ENCODE measurements at places on chromosomes 7 and 10.

GRCh38 chr10:9076066-9076465 is 1021.6 kb downstream of the GATA3 start:
- DNase-seq = no peak

DNA sequence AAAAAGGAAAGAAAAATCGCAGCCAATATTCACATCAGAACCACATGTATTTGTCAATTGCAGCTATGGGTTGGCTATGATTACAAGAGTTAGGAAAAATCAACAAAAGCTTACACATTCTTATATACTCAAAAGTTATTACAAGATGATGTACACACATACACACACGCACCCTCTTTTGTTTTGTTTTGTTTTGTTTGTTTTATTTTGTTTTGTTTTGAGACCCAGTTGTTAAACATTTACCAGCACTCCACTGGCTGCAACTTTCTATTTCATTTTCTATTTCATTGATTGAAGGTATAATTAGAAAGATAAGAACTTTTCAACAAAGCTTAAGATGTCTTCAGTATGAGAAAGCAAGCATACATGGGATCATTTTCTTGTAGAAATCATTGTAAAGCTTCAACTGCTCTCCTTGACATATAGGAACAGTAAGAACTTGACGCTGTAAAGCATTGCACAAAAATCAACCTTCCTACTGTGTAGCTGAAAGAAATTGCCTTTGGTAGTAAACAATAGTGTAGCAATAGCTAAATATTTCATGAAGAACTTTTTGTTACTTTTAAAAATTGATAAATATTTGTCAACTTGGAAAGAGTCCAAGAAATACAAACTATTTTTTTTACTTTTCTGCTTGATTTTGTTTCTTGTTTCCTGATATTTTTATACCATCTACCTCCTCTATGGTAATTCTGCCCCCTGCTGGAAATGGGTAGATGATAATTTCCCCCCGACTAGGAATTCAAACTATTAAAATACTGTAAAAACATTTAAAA is 205.9 kb downstream of the MBL2 start:
- DNase-seq = no peak

GRCh38 chr10:30847199-30847598 is 184.5 kb downstream of the ZNF438 start:
- DNase-seq = no peak

- DNase-seq = no peak
These were observed 53.6 kb upstream of the CHCHD3 start for GRCh38 chr7:133135451-133135850.

- no peak for DNase-seq
These were observed 293.9 kb downstream of the TNS3 start for GRCh38 chr7:47288060-47288459.

DNA sequence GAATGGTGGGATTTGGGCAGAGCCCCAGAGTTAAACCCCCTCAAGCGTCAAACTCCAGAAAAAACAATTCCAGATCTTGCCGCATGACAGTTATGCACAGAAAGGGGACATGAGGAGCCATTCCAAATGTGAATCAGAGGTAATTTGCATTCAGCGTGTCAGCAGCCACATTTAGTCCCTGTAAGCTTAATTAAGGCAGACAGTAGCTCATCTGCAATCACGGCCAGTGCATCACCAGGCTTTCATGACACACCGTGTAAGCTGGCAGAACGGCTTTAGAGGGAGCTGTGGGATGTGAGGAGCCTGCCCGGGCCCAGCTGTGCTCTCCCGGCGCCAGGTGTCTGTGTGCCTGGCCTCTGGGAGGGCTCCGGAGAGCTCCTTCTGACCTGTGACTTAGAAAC is 18.7 kb upstream of the PRKAG2 start:
- DNase-seq = no peak

DNA sequence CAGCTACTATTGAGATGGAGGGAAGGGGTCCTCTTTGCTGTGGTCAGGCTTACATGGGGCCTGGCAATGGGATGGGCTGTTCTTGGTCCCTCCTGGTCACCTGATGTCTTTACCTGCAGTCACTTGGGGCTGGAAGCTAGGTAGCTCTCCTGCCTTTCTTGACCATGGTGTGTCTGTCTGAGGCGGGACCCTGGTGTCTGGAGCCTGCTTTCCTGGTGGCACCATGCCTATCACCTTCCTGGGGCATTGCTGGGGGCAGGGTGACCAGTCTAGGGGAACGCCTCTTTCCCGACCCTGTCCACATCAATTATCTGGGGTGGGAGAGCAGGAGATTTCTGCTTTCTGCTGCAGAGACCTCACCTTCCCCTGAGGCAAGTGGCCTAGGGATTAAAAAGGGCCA is 55.6 kb downstream of the ARHGAP22 start:
- DNase-seq = no peak

DNA sequence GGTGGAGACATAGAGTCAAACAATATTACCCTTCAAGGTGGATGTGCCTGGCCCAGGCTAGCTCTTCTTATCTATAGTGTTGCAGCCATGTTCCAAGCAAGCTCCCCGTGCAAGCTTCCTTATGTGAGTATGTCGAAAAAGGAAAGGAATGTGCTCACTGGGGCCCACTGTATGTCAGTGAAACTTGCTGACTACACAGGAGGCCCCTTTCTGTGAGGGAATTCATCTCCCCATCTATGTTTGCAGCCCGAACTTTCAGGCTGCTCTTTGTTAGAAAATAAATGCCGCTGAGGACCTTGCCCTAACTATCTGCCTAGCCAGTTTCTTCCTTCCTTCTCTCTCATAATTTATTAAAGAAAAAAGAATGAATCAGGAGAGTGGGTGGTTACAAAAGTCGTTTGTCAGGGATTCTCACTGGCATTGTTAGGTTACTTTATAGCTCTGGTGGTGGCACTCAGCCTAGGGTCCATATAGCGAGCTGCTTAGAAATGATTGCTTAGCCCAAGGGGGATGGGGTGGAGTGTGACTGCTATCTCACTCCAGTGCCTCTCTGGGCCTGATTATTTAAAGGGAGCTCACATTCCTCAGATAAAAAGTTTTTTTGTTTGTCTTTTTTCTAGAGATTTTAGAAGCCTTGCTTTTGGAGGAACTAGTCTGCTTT is 302.1 kb downstream of the ABCA13 start:
- no peak for DNase-seq

DNA sequence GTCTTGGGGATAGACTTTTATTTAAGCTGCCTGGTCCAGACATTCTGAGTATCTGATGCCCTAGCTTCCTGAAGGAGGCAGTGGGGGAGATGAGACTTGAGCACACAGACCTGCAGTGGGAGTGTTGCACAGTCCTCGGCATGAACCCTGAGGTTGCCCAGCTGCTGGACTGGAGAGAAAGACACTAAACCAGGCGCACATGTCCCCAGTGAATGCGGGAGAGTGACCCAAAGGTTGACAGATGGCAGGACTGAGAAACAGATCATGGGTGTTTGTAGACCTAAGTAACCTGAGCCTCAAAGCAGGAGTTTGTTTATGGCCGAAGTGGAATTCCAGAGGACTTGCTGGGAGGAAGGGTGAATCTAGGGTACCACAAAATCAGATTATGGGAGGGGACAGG is 15.7 kb upstream of the MSRB2 start:
- no peak for DNase-seq

GRCh38 chr7:140342727-140343514 is 55.4 kb downstream of the SLC37A3 start:
- DNase-seq = no peak

DNA sequence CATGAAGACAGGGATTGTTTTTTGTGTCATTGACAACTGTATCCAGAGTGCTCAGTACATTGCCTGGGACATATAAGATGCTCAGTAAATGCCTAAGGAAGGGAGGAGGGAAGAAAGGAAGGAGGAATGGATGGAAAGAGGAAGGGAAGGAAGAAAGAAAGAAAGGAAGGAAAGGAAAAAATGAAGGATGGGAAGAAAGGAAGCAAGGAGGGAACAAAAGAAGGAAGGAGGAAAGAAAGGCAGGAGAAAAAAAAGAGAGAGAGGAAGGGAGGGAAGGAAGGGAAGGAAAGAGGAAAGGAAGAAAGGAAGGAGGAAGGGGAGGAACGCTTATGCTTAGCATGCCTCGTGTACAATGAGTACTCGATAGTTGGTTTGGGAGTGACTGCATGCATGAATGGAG is 514.7 kb downstream of the RPS24 start:
- DNase-seq = no peak

DNA sequence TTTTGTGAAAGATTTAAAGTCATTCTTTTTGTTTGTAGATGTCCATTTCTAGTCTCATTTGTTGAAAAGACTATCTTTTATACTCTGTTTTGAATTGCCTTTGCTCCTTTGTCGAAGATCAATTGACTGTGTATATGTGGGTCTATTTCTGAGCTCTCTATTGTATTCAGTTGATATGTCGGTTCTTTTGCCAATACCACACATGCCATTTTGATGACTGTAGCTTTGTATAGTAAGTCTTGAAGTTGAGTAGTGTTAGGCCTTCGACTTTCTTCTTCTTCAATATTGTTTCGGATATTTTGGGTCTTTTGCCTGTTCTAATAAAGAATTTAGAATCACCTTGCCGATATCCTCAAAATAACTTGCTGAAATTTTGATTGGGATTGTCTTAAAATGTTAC is 104.5 kb downstream of the CCSER2 start:
- DNase-seq = no peak

DNA sequence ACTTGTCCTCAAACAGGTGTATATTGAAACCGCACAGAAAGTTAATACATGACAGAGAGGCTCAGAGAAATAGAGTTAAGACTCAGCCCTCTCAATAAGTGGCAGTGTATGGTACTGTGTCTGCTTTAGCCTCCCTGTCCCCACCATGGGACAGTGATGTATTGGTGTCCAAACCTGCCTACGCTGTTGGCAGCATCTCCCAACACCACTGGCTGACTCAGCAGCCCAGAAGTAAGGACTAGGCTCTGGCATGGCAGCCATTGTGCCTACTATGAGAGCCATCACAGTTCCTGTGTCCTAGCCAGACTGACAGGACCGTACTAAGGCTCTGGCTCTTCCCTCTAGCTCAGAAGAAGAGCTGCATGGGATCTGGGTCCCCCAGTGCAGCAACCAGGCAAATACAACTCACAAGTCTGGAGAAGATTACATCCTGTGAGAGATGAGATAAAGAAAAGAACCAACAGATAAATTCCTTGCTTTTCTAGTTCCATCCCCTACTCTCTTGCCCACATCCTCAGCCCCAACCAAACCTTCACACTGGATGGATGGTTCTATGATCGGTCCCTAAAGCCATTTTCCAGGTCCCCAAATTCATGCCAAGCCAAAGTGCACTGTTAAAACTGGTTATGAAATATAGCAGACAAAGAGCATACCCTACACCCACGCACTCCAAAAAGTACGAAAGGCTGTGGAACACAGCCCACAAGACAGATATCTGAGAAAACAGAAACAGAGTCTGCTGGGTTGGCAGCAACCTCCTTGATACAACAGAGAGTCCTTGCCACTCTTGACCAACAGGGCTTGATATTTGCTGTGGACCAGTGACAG is 44.1 kb upstream of the DMTF1 start:
- DNase-seq = no peak

DNA sequence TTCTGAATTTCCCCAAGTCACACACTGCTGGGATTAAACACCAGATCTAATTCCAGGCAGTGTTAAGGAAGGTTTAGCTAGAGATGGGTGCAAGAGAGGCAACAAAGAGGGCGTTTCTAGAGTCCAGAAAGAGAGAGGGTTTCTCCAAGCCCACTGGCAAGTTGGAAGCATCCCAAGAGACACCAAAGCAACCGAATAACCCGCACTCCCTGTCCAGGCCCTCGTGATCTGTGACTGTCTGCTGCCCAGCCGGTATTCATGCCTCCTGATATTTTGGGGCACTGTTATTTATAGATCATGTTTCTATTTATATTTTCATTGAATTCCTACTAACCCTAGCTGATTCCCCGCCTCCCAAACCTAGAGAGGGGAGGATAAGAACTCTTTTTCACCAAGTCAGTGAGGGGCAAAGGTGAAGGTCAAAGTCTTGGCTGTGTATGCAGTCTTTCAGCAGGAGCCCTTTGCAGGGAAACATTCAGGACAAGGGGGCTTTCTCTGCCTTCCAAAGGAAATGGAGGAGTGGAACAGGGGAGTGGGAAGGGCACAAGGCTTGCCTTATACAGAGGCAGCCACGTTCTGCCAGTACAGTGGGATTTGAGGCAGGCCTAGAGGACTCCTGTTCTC is 103.6 kb downstream of the SH3PXD2A start:
- no peak for DNase-seq

- no peak for DNase-seq
These were observed 53.0 kb downstream of the TMEM229A start for GRCh38 chr7:123979876-123980275.

GRCh38 chr10:103849880-103850571 is 5.3 kb downstream of the SH3PXD2A start:
- no peak for DNase-seq

- DNase-seq = no peak
These were observed 22.3 kb upstream of the PCBD1 start for GRCh38 chr10:70910486-70911341.

DNA sequence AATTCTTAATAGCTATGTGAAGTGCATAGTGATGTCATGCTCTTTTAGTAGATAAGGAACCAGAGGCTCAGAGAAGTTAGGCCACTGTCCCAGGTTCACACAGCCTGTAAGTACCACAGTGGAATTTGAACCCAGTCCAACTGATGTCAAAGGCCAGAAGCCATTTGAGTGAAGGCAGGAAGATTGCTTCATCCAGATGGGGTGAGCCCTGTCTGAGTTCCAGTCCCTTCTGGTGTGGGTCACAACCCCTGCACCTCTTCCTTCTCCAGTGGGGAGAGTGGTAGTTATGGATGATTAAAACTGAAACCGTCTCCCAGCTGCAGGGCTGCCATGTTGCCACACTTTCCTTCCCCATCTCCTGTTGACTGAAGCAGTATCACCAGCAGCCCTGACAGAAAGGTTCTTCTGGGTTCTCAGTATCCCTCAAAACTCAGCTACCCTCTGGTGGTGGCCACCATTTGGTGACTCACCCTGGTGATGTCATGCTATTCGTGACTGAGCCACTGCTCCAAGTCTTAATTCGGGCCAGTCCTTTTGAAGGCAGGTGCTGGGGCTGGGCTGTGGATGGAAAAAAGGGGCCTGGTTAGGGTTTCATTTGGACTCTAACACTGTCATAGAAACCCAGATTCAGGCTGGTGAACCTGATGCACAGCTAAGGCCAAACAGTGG is 1.5 kb upstream of the C10orf95 start:
- DNase-seq = no peak

- no peak for DNase-seq
These were observed 10.3 kb upstream of the RARRES2 start for GRCh38 chr7:150351587-150352194.

DNA sequence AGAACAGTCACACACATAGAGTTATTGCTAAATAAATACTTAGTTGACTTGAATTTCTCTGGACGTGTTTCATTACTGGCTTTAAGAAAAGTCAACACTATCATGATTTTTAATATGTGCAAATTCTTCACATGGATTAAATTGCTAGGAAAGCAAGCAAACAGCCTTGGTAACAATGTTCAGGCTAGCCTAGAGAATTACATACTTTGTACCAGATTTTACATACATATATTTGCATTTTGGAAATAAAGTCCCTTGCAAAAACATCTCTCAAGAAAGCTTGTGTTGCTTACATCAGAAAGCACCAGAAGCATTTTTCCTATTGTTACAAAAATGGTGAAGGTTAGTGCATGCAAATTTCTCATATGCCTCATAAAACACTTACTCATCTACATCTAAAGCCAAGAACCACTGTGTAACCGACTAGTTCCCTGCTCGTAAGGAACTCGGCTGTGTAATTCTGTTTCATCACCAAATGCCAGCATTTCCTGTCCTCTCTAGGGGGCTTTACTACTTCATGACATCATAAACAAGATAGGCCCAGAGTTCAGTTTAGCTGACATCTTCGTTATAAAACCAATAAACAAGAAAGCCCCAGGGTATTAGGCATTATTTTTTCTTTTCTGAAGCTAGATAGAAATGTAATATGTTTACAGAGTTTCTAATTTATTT is 87.8 kb downstream of the CFAP58 start:
- DNase-seq = no peak

- no peak for DNase-seq
These were observed 92.9 kb downstream of the CPED1 start for GRCh38 chr7:121081327-121081936.

All from activated naive CD8-positive, alpha-beta T cell treated with anti-CD3 and anti-CD28 coated beads, Interleukin-2, amount 50 U/mL, for 16 hours (primary cell).